ENCODE measurements at places on chromosomes 4 and X.

DNA sequence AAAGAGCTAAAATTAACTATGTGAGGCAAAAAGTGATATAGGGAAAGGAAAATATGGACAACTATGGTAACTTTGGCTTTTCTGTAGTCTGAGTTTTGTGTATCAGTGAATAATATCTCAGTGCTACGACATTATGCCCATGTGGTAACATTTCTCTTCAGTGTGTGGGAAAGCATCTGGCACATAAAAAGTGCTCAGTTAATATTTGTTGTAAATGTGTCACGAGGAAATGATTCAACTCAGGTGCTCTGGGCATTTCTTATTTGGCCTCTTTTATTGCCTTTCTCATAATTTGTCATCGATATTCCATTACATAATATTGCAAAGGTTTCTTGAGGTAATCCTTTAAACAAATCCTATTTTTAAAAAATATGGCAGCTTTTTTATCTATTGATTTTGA, 17.6 kb downstream of the OFD1 start:
- no peak for DNase-seq

GRCh38 chrX:123971982-123972381, 10.5 kb downstream of the STAG2 start:
- no peak for DNase-seq

DNA sequence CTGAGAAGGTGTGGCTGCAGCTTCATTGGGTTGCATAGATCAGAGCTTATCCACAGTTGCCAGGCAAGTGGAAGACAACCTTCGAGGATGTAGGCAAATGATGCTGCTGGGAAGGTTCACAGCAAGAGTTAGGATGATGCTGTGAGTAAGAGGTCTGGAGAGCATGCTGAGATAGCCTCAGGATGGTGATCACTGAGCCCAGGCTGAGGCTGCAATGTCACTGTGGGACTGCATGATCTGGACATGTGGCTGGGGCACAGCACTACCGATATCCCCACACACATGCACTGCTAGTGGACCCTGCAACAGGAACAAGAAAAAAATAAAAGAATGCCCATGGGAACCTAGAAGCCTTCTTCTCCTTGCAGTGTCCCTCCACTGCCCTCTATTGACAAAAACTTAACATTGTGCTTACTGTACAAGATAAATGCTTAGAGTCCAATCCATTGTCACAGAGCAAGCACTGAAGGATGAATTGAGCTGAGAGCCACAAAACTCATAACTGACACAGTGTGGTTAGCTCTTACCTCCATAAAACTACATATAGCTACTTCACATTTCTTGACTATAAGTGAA, 105.6 kb downstream of the CNKSR2 start:
- DNase-seq: no peak

- no peak for DNase-seq
These were observed 99.7 kb downstream of the CT47B1 start for GRCh38 chrX:120775959-120776358.

GRCh38 chrX:14616301-14616700, 87.0 kb downstream of the GLRA2 start:
- DNase-seq: no peak

DNA sequence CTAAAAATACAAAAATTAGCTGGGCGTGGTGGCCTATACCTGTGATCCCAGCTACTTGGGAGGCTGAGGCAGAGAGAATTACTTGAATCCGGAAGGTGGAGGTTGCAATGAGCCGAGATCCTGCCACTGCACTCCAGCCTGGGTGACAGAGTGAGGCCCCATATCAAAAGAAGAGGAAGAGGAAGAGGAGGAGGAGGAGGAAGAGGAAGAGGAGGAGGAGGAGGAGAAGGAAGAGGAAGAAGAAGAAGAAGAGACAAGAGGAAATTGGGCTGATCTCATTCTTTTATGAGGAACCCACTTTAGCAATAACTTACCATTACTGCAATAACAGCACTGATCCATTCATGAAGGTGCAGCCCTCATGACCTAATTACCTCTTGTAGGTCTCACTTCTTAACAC, 138.9 kb upstream of the GIMD1 start:
- no peak for DNase-seq

GRCh38 chr4:140091305-140091704, 62.7 kb downstream of the MAML3 start:
- no peak for DNase-seq

DNA sequence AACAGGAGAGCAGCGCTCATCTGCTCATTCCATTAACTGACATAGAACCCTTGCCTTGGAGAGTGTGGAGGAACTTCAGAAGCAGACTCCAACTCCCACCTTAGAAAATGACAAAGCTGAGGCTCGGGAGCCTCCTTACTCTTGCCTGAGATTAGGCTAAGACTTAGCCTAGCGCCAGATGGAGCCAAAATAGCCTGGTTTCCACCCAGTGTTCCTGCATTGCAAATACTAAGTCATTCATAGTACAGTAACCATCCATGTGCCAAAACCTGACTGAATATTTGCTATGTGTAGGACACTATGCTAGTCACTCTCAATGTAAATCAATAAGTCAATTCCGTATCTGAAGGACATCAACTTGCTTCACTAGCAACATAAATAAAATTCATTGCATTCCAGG, 387.4 kb upstream of the CPEB2 start:
- no peak for DNase-seq

GRCh38 chrX:24243188-24243587, 70.7 kb downstream of the SUPT20HL2 start:
- DNase-seq: no peak

All from cerebellar nuclear complex (tissue), 1 donor.